Activated CD4-positive, CD25-positive, alpha-beta regulatory T cell (primary cell): ENCODE measurements at places on chromosomes 2 and 18.

GRCh38 chr18:75677696-75678455 lies 250.4 kb upstream of the SMIM21 start:
- no peak for DNase-seq

GRCh38 chr2:152718909-152719645 lies 657 bp downstream of the ARL6IP6 start:
- no peak for DNase-seq

GRCh38 chr18:61681065-61681464 lies 211.7 kb downstream of the RNF152 start:
- DNase-seq, result no peak

DNA sequence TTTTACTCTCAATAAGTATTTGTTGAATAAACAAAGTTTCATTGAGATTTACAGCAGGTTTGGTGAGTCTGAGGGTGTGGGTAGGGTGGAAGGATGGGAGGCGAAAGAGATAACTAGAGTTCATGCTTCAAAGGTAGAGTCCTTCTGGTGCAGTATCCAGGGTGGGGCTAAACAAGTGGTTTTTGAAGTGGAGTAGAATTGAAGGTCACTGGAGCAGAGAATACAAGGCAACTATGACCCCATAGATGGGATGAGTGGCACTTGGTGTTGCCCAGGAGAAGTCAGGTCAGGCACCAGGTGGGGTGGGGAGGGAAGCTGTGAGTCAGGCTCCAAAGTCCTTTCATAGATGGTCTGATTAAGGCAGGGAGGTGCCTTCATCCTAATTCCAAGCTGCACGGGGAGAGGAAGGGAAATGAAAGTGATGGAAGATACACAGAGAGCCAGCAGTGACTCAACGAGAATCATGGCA lies 6.6 kb upstream of the CAB39 start:
- no peak for DNase-seq

DNA sequence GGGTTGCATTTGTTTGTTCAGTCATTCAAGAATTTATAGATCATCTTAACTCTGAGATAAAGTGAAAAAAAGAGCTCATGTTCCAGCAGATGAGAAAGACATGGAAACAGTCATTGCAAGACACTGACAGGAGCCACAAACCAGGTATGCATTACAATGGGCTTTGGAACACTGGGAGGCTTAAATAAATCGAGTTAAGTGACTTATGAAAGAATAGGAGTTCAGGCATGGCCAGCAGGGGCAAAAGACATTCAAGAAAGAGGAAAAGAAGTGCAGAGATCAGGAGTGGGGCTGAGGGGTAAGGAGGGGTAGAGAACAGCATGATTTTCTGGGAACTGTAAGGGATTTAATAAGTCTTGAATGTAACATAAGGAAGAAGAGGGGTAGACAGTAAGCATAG lies 121.2 kb upstream of the EPC2 start:
- DNase-seq, result no peak
